EH (cell line): ENCODE measurements at places on chromosomes 6 and 20.

GRCh38 chr6:35044145-35044745, 96.9 kb downstream of the TCP11 start:
- peak; percentile 55 for DNase-seq

DNA sequence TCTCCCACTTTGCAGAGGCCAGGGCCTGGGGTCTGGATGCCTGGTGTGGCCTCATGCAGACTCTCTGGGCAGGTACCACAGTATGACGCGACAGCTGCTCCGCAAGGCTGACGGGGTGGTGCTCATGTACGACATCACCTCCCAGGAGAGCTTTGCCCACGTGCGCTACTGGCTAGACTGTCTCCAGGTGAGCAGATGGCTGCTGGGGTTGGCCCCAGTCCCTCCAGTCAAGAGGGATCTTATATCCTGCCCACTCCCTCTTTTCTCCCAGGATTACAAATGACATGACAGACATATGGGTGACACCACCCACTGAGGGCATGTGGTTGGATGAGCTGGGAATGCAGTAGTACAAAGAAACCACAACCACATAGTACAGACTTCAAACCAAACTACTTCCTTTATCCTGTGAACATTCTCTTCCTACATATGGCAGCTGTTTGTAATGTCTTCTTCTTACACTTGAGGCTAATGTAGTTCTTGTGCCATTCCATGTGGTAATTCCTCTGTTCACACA, 29.9 kb downstream of the RAB44 start:
- DNase-seq = peak; percentile 54

DNA sequence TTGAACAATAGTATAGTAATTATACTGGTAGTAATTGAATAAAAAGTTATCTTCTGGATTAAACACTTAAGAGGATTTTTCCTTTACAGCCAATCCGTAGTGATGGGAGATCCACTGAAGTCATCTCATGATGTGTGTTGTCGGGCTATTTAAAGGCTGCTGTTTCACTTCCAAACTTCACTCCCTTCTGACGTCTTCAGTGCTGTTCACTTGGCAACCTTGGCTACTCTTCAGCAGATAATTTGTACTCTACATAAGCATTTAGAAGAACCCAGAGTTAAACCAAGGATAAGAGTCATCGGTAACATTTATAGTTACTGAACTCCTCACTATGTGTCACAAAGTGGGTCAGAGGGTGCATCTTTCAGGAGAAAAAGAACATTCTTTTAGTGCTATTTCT, 179.1 kb upstream of the EYA4 start:
- peak; percentile 5 for DNase-seq

- no peak for DNase-seq
These were observed 60.5 kb downstream of the EDN3 start for GRCh38 chr20:59360934-59361333.

DNA sequence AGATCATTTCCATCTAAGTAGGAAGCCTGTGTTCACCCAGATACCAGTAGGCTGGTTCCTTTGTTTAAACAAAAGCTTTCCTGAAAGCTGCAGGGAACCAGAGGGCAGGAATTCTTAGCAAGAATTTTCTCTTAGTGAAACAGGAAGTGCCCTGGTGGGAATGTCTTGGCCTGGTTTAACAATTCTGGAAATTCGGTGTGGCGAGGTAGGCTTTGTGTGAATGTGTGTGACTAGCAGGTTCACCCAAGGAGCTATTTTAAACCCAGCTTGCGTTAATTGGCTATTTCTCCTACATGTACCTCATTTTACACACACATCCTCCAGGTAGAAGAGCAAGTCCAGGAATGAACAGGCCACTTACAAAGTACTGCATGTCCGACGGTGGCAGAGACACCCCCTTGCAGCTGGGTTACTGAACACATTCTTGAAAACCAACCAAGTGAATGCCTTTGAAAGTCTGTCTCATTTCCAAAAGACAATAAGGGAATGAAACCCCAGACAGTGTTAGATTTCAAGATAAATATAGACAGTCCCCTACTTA, 64.6 kb downstream of the GFOD1 start:
- DNase-seq = peak; percentile 35

GRCh38 chr6:16982807-16983206, 119.0 kb upstream of the STMND1 start:
- DNase-seq = peak; percentile 86

DNA sequence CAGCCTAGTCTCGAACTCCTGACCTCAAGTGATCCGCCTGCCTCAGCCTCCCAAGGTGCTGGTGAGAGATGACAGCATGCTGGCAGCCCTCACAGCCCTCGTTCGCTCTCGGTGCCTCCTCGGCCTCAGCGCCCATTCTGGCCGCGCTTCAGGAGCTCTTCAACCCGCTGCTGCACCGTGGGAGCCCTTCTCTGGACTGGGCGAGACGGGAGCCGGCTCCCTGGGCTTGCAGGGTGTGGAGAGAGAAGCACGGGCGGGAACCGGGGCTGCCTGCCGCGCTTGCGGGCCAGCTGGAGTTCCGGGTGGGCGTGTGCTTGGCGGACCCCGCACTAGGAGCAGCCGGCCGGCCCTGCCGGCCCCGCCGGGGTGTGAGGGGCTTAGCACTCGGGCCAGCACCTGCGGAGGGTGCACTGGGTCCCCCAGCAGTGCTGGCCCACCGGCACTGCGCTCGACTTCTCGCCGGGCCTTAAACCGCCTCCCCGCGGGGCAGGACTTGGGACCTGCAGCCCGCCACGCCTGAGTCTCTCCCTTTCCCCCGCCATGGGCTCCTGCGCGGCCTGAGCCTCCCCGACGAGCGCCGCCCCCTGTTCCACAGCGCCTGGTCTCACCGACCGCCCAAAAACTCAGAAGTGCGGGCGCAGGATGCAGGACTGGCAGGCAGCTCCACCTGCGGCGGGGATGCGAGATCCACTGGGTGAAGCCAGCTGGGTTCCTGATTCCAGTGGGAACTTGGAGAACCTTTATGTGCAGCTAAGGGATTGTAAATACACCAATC, 31.5 kb upstream of the RANBP9 start:
- no peak for DNase-seq

DNA sequence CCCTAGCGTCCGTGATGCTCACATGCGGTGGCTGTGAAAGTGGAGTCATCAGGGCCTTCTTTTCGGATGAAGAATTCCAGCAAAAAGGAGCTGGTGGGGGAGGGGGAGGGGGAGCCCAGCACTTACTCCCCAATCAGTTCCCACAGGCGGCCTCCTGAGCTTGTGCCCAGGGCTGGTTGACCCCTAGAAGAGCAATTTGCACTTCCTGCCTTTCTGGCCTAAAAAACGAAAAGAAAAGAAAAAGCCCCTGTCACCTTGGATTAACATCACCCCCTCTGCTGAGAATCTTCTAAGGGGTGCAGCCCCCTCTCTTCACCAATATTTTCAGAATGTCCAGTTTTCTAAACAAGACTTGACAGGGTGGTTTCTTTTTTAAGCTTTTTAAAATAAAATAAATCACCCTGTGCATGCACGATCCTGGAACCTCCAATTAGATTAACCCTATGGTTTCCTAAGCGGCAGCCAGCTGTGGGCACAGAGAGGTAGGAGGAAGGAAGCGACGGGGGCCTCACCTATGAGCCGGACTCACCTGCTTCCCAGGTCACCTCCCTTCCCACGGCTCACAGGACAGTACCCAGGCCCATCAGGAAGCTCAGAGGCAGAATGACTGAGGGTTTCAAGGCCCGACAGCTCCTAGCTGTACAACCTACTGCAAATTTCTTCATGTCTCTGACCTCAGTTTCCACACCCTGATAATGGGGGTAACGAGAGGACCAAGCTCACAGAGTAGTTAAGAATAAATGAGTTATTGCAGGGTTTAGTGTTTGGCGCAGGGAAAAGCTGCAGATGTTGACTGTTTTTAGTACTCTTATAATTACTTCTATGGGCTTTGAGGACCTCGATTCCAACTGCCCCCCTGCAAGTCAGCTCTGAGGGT, 10.5 kb upstream of the TGM2 start:
- no peak for DNase-seq

GRCh38 chr20:53080969-53081871, 109.1 kb downstream of the TSHZ2 start:
- DNase-seq = no peak

GRCh38 chr6:90233994-90234393, 62.6 kb downstream of the BACH2 start:
- no peak for DNase-seq

DNA sequence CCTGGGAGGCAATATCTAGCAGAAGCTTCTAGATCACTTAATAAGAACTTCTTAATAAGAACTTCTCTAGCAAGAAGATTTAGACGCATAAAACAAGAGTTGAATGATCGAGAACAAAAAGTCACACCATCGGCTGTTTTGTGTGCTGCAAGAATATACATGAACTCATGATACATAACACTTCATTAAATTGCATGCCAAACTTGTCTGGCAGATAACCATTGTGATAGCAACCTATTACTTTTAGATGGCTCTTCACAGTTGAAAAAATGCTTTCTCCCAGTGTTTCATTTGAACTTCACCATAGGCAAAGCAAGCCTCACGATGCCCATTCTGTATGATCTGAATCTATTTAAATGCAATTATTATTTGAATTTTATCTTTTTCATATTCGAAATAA, 249.9 kb downstream of the CBLN4 start:
- no peak for DNase-seq

GRCh38 chr6:23477586-23477985, 648.4 kb upstream of the NRSN1 start:
- DNase-seq = no peak

- peak; percentile 96 for DNase-seq
These were observed at the start of gene RAET1G for GRCh38 chr6:149922642-149923326. RAET1G (minus strand) TSS chr6:149923121; CDS start chr6:149923010, 111 bp downstream.

GRCh38 chr20:25860531-25861150, 164.0 kb upstream of the ZNF337 start:
- peak; percentile 7 for DNase-seq

GRCh38 chr20:34310481-34311117, 7.4 kb upstream of the AHCY start:
- no peak for DNase-seq

GRCh38 chr20:51184289-51184688, 161.4 kb upstream of the KCNG1 start:
- peak; percentile 36 for DNase-seq

DNA sequence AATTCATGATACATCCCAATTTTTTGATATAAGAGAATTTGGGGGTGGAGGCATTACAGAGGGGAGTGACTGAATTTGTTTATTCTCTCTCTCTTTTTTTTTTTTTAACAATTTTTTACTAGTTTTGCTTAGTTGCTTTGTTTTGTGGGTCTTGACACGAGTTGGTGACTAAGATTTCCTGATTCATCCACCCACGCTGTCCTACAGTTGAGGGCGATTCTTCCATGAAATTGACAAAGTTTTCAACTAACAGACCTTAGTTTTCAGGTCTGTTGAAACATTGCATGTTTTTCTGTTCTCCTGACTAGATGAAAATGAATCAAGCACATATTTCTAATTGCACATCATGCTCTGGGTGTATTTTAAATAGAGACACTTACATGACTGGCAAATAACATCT, 613.8 kb downstream of the TFAP2B start:
- DNase-seq = no peak

DNA sequence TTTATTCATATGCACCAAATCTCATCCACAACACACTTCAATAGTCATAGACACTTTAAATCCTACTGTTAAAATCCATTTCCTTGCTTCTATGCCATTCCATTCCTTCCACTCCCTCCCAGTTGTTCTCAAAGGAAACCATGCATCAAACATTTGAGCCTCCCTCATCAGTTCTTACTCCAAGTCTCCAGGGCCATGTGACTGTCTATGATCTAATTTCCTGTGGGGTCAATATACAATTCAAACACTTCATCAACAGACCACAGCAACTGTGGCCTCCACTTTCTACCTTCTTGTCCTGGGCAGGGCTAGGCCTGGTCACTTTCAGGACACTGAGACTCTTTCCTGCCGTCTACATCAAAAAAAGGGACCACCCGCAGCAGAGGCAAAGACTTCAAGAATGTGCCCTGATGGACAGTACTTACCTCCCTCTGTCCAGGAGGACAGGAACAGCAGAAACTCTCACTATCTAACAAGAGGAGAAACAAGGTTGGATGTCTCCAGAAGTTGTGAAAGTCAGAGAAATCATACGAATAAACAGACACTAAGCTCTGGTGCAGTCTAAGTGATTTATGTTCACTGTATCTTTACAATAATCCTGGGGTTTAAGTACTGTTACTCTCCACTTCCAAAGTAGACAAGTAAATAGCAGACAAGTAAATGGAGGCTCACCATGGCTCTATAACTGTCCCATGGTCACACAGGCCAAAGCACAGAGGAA, 160.2 kb downstream of the QRSL1 start:
- no peak for DNase-seq
